ENCODE measurements at places on chromosomes 7 and 10.
A peak's percentile ranks its signal among the peaks of the same experiment; 100 is the strongest.

DNA sequence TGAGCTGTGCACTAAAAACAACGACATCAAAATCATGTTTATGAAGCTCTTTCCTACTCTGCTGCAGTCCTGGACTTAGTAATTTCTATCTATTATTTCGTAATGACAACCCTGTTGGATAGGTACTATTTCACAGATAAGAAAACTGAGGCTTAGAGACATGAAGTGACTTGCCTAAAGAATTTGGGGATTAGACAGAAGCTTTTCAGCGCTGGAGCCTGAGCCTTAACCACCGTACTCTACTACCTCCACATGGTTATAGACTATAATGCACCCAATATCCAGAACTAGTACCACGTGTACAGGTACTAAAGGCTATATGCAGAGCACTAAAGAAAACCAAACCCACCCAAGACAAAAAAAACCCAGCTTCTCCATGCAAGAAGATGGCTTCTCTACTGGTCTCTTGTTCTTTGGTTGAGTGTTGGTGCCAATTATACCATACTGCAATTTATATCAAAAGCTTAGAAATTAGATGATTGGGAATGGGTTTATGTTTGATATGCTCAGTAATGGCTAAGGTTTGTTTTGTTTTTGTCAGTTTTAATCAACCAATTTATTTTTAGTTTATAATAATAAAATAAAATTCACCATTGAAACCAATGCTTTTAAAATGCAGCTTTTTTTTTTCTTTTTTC lies 6.5 kb upstream of the SNX10 start:
- DNase-seq = peak; percentile 23

DNA sequence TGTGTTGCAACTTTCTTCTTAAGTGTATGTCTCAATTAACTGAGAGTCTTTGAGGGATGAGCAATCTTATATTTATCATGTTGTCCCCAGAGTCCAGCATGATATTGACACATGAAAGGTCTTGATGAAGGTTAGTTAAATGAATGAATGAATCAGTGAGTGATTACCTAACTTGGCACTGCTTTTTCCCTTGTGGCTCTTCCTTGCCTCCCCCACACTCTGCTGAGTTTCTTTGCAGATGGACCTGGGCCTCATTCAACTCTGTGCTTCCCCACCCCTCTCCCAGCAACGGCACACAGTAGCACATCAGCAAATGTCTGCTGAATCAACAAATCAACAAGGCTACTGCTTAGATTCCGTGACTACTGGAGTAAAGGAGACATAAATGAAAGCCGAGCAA lies 235.1 kb upstream of the CXCL12 start:
- no peak for DNase-seq

- peak; percentile 83 for DNase-seq
These were observed 271.0 kb downstream of the MAD1L1 start for GRCh38 chr7:1961701-1962276.

- DNase-seq = no peak
These were observed 55.0 kb downstream of the TRRAP start for GRCh38 chr7:98933321-98933720.

- no peak for DNase-seq
These were observed 23.9 kb downstream of the HERPUD2 start for GRCh38 chr7:35670856-35671569.

DNA sequence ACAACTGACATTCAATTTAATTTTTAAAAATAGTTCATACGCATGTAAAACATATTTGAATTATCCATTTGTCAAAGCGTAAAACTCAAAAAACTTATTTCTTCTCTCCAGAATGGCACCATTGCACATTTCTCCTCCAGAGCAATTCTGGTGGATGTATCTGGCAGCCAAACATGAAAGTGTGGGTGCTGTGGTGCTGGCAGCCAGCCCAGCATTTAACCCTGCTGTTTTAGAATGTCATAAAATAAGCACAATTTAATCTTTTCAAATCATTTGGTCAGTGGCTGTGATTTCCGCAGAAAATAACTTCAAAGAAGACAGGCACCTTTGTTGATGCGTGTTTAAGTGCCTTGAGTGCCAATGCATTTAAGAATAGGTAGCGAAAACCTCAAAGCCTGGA lies 302.7 kb upstream of the MEOX2 start:
- DNase-seq = no peak

- no peak for DNase-seq
These were observed 4.1 kb downstream of the PRSS2 start for GRCh38 chr7:142774826-142775225.

GRCh38 chr10:77744245-77744644 lies 106.6 kb upstream of the KCNMA1 start:
- no peak for DNase-seq

- DNase-seq = no peak
These were observed 100.3 kb downstream of the CTBP2 start for GRCh38 chr10:125060026-125060425.

GRCh38 chr7:27302590-27302989 lies 60.0 kb downstream of the EVX1 start:
- no peak for DNase-seq

DNA sequence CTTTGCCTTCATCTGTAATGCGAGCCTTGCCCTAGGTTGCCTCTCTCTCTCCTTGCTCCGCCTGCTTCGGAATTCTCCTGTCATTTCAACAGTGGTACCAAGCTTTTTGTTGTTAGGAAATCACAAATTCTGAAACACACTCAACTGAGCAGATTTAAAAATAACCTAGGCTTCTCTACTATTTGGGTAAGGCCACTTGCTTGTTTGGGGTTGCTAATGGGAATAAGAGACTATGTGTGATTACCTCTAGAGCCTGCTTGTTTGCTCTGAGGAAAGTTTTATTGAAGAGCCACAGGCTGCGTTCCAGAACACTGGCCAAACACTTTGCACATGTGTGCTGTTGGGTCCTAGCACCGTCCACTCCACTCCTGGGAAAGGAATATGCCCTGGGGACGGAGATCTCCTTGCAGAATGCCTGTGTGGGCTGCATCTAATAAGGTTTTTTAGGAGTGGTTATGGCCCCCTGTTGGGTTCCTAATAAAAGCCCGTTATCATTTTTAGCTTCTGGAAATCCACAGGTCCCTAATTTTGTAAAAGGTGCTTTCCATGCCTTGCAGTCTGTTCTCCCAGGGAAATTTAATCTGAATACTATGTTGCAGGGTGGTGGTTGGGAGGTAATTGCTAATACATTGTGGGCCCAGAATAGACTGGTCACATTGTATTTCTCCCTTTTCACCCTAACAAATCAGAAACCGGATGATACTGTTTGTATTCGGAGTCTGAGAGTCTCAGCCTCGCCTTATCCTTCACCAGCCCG lies 68.7 kb upstream of the KLF6 start:
- DNase-seq = no peak

DNA sequence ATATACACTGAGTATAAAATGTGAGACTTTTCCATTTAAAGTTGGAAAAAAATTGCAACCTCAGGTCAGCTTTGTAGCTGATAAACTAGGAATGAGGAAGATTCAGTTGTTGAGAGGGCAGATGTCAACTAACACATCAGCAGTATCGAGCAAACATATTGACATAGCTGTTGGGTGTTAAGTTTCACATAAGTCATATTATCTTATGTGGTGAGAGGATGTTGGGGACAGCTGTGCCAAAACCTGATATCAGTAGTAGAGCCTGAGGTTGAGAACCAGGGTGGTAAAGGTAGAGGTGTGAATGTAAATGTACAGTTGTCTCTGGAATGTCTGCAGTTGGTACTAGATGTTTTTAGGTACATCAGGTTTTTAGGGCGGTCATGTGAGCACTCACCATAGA lies 5.0 kb downstream of the ZRANB1 start:
- DNase-seq = no peak

GRCh38 chr10:652233-652632 lies 37.2 kb downstream of the DIP2C start:
- no peak for DNase-seq

- no peak for DNase-seq
These were observed 91.0 kb downstream of the CUBN start for GRCh38 chr10:17038627-17039026.
